Right renal cortex interstitium (tissue), 3 donors: ENCODE measurements at places on chromosomes 3 and 15. TPM values are rescaled to one million over a fixed set of nuclear protein-coding genes. Genes with fewer than 3 reads are reported as not detected.

- no peak for DNase-seq
These were observed 13.5 kb downstream of the TBC1D21 start for GRCh38 chr15:73886717-73887345.

DNA sequence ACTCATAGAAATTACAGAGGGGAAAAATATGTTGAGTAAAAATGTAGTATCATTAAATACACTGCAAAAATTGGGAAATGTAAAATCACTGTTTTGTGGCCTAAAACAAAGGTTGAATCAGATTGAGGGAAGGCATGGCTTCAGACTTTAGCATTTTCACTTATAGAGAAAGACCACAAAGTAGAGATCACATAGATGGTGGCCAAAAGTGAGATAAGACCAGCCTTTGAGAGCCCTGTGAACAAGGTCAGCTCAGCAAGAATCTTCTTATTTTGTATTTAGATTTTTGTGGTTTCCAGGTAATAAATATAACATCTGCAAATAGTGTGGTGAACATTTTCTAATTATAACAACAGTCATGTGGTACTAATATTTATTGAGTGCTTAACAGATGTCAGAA, 544.8 kb upstream of the DPPA4 start:
- no peak for DNase-seq

DNA sequence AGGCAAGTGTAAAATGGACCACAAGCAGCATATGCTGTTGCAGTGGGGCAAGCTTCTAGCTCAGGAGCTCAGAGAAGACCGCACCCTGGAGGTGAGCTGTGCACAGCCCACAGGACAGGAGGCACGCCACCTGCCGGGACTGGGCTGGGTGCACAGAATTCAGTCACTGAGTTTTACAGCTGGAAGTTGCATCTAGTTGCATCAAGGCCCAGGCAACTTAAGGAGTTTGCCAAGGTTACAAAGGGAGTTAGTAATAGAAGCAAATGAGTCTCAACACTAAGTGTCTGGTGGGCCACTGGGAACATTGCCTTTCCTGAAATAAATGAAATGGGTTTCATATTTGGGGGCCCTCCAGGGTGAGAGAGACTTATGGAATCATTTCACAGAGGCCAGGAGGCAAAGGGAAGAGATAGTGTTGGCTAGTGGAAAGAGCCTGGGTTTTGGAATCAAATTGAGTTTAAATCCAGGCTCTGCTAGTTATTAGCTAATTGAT, 36.0 kb upstream of the TIMP4 start:
- no peak for DNase-seq

GRCh38 chr3:194407423-194407822, 8.4 kb upstream of the GP5 start:
- no peak for DNase-seq

DNA sequence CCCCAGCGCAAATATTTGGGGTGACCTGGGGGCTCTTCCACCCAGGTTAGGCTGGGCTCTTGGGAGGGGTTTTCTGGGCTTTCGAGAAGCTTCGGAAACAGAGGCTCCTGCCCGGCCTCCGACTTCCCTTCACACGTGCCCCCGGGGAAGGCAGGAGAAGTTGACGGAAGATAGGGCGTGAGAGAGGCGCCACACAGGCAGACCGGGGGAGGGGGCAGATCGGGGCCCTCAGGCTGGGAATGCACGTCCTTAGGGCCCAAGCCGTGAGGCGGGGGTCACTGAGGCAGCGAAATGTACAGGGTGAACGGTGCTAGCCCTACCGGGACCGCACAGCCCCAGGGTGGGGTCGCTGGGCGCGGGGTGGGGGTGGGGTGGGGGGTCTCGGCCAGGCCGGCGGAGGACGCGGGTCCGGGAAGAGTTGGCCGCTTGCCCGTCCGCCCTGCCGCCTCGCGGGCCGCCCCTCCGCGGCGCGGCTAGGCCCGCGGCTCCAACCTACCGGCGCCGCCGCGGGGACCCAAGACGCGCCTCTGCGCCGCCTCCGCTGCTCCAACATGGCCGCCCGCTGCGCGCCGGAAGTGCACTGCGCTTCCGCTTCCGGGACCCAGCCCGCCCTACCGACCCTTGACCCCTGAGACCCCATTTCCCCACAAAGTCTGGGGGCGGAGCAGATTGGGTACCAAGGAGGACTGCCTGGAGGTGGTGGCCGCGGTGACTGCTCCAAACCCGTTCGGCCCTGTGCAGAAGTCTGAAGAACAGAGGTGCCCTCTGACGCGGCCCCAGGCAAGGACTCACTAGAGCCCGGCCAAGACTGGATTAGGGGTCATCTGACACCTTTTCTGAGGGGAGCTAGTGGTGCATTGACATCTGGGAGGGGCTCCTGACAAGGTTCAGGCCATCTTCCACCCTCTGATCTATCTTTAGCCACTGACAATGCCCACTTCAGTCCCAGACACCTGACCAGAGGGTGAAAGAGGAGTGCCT, at the start of gene CCDC71:
Gene CCDC71, minus strand, starts transcription at position 561 of the 981 bp plus-strand sequence. CDS start 2,123 bp downstream, outside the sequence.
- no peak for DNase-seq

SNTN gene
- not detected for polyA plus RNA-seq

SH3GL3 gene
- polyA plus RNA-seq: 9.4 TPM

- no peak for DNase-seq
These were observed 1556.2 kb upstream of the GBE1 start for GRCh38 chr3:83317605-83318004.

OR5K2 gene
- polyA plus RNA-seq: 0.53 TPM

CPB1 gene
- 0.58 TPM for polyA plus RNA-seq

METTL6 gene
- 23.9 TPM for polyA plus RNA-seq

ZNF620 gene
- polyA plus RNA-seq: 10.6 TPM

GRCh38 chr3:196287090-196287439, 461 bp downstream of the PCYT1A start:
- DNase-seq: no peak

- no peak for DNase-seq
These were observed 71.9 kb downstream of the NR2F2 start for GRCh38 chr15:96402403-96402802.

GRCh38 chr3:51044982-51045381, 340.1 kb upstream of the MANF start:
- DNase-seq: no peak

BRPF1 gene
- polyA plus RNA-seq: 20.7 TPM

DNA sequence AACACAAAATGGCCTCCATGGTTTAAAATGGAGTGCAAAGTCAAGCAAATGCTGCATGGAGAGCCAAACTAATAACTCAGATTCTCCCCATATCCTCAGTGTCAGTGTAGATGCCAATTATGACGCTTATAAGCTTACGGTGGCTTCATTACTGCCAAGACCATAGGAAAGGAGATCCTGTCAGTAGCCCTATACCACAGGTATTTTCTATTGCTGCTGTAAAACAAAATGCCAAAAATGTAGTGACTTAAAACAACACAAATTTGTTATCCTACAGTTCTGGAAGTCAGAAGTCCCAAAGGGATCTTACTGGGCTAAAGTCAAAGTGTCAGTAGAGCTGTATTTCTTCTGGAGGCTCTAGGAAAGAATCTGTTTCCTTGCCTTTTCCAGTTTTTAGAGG, 149.8 kb upstream of the GBE1 start:
- DNase-seq: no peak

PPARG gene
- polyA plus RNA-seq: 24.1 TPM

- DNase-seq: no peak
These were observed 4.7 kb upstream of the TBC1D2B start for GRCh38 chr15:78082106-78082742.

GOLGA8G gene
- 0.03 TPM for polyA plus RNA-seq

RTP4 gene
- 0.99 TPM for polyA plus RNA-seq

DNA sequence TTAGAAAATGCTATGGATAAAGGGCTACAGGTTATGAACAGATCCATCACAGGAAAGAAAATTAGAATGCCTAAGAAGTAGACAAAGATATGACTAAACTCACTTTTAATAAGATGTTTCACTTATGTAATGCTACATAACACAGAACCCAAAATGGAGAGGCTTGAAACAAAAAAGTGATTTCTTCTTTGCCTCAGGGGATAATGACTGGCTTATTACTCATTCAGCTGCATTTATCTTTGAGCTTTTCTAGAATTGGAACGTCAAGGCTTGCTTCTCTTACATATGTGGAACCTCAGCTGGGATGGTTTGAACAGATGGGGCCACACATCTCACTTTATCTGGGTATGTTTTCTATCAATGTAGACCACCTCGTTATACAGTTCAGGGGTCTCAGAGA, 120.6 kb upstream of the EPHA3 start:
- DNase-seq: no peak

CATSPER2 gene
- polyA plus RNA-seq: 1.5 TPM

FAM174B gene
- polyA plus RNA-seq: 35.3 TPM

GPX1 gene
- polyA plus RNA-seq: 93.1 TPM

ZBTB38 gene
- polyA plus RNA-seq: 67.8 TPM

DNA sequence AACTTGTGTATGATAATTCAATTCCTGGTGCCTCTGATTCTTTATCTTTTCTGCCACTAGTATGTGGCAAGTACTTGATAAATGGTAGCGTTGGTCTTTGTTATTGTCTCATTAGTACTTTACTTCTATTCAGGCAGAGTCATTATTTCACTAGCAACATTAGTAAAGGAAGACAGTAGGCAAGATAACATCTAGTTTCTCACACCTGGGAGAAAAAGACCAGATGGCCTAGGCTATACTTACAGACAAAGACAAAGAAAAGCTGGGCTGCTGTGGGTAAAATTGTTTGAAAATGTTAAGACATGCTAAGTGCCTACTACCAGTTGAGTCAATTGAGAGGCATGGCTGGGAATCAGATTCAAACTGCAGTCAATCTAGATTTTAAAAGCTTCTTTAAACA, 198.7 kb upstream of the CMC1 start:
- no peak for DNase-seq

- no peak for DNase-seq
These were observed 164.5 kb downstream of the PTPRG start for GRCh38 chr3:61725851-61726333.

GOLGA8S gene
- polyA plus RNA-seq: 0.60 TPM

DNA sequence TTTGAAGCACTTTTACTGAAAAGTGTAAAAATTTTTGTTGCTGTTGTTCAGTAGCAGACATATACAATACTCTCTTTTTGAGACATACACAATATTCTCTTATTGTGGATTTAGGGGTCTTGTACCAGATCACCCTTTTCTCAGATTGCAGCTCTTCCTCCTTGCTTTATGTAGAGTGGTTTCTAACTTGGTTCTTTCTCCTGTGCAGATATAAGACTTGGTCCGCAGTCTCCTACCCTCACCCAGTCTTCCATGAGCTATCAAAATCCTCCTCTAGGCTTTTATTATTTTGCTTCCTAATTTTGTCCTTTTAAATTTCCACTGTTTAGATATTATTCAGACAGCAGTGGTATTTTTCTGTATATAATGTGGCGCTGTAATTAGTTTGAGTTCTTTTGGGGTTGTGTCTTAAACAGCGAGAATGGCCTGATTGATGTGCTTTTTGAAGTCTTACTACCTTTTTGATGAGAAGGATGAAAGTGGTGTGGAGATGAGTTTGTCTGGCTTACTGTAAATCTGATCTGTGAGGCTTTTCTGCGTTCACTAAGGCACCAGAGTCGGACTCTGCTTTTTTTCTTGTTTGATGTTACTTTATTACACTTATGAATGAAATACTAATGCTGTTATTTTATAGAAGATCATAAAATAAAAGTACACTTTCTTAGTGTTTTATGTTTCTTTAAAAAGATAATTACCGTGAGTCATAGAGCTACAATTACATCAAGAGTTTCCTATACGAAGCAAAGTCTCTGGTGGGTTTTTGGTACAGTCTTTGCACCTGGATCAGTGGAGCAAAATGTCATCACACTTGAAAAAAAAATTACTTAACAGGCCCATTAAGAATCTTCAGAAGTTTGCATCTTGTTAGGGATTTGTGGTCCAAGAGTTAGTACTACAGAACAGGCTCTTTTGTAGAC, 27.8 kb downstream of the FNDC3B start:
- no peak for DNase-seq
